ENCODE measurements at places on chromosomes 11 and 22. TPM values are rescaled to one million over a fixed set of nuclear protein-coding genes. Genes with fewer than 3 reads are reported as not detected.

MYRF gene
- 6.4 TPM for total RNA-seq

LRRC32 gene
- 121 TPM for total RNA-seq

OR51B5 gene
- not detected for total RNA-seq

DNA sequence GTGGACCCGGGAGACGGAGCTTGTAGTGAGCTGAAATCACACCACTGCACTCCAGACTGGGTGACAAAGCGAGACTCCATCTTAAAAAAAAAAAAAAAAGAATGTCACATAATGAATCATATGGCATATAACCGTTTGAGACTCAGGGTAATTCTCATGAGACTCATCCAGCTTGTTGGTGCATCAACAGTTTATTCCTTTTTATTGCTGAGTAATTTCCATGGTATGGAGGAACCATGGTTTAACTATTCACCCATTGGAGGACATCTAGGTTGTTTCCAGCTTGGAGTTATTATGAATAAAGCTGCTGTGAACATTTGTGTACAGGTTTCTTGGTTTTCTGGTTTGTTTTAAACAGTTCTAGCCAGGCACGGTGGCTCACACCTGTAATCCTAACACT, 25.3 kb downstream of the PPARA start:
- no peak overlapping the region for H3K27ac ChIP-seq
- H3K4me3 ChIP-seq, result no peak overlapping the region

DNA sequence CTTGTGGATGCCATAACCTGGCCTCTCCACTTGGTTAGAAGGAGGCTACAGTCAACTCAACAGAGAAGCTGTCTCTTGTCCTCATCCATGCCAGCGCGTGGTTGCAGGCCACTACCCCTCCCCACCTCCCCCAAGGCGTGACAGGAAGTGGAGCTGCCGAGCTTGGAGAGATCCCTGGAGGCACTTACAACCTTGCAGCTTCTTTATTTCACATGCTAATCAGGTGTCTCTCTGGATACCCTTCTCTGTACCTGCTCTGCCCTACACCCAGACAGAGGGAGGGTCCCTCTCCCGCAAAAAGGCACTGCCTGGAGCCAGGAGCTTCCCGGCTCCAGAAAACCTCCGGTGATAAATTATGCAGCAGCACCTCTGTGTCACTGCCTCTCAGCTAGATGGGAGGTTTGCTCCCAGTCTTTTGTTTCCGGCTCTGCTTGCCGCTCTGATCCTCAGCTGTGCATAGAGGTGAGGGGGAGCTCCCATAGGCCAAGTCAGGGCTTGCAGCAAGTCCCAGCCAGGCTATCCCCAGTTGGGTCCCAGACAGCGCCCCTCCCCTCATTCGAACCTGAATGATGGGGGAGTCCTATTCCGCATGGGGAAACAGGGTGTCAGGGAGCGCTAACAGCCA, 5.7 kb downstream of the LRP4 start:
- H3K27me3 ChIP-seq, result no peaks in the 10 kb centered on the region
- H3K36me3 ChIP-seq, result no peaks in the 10 kb centered on the region
- no peak for DNase-seq
- H3K27ac ChIP-seq, result no peak overlapping the region
- no peaks in the 10 kb centered on the region for H3K4me1 ChIP-seq

DNA sequence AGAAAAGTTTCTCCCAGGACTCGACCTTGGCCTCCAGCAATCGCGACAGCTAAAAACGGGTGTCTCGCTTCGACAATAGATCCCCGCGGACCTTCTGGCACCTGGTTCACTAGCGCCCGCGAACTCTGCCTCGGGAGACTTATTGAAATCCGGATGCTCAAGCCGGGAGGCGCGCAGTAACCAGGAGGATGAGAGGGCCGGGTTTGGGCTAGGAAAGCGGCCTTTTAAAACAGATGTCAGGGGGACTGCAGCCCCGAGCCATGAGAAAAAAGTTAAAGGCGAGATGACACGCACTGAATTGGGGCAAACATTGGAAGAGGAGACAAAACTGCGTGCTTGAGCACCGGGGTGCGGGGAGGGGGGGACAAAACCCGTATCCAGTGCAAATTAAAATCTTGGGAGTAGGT, 637 bp upstream of the ZBTB16 start:
- H3K27me3 ChIP-seq, result no peaks in the 10 kb centered on the region
- peak overlapping the region; percentile 99 for H3K27ac ChIP-seq
- H3K4me3 ChIP-seq, result peak overlapping the region; percentile 52
- peaks cover 5% of the 10 kb centered on the region for H3K4me1 ChIP-seq
- no peak for DNase-seq
- no peaks in the 10 kb centered on the region for H3K36me3 ChIP-seq

DNA sequence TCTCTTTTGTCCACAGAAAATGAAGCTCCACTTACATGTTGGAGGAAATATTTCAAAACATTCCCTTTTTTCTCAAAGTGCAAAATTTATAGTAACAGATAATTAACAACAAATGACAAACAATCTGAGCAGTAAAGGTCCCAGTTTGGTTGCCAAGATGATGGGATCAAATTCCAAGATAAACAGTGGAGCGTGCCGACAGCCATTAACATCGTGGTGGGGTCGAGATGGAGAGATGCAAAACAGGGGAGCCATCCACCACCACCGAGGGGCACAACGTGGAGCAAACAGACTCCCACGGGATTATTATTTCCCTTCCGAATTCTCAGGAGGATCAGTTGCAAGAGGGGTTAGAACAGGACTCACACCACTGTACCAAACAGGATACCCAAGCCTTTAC, 17.2 kb downstream of the MPPED2 start:
- H3K36me3 ChIP-seq, result no peaks in the 10 kb centered on the region
- H3K27ac ChIP-seq, result no peak overlapping the region
- no peak for DNase-seq
- H3K27me3 ChIP-seq, result no peaks in the 10 kb centered on the region
- H3K4me1 ChIP-seq, result no peaks in the 10 kb centered on the region
- H3K4me3 ChIP-seq, result no peak overlapping the region

Measured in uterus (tissue), 4 donors.